ENCODE measurements at places on chromosomes 2 and 18.

- DNase-seq, result no peak
These were observed 5.3 kb upstream of the PLEKHH2 start for GRCh38 chr2:43631618-43632317.

GRCh38 chr2:69994166-69994565 is 32.7 kb upstream of the ASPRV1 start:
- no peak for DNase-seq

GRCh38 chr2:102155703-102156515 is 13.4 kb downstream of the IL1R1 start:
- DNase-seq, result no peak

GRCh38 chr2:105732101-105732500 is 12.6 kb upstream of the NCK2 start:
- DNase-seq, result no peak

GRCh38 chr2:100021791-100022340 is 120.5 kb downstream of the AFF3 start:
- DNase-seq, result no peak

GRCh38 chr2:161987311-161987710 is 86.7 kb downstream of the DPP4 start:
- no peak for DNase-seq

GRCh38 chr2:210839034-210839433 is 282.6 kb downstream of the CPS1 start:
- DNase-seq, result no peak
